Esophagus muscularis mucosa (tissue), 4 donors: ENCODE measurements at places on chromosomes 2 and 18. TPM values are rescaled to one million over a fixed set of nuclear protein-coding genes. Genes with fewer than 3 reads are reported as not detected.

DNA sequence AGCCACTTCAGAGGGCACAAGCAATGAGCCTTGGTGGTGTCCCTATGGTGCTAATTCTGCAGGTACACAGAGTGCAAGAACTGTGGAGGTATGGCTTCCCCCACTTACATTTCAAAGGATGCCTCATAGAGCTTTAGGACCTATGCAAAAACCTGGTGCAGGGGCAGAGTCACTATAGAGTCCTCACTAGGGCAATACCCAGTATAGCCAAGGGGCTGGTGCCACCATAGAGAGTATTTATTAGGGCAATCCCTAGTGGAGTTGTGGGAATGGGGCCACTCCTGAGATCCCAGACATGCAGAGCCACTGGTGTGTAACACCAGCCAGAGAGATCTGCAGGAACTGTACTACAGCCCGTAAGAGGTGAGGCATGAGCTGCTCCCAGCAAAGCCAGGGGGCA, 312.2 kb downstream of the SLC4A3 start:
- peak; percentile 91 for DNase-seq

- DNase-seq: no peak
Measured at GRCh38 chr2:232026910-232027309, 65.4 kb downstream of the DIS3L2 start.

- no peak for DNase-seq
Measured at GRCh38 chr2:8028036-8028435, 653.8 kb upstream of the ID2 start.

GRCh38 chr2:216665242-216665641, 30.1 kb downstream of the IGFBP5 start:
- DNase-seq: no peak

DNA sequence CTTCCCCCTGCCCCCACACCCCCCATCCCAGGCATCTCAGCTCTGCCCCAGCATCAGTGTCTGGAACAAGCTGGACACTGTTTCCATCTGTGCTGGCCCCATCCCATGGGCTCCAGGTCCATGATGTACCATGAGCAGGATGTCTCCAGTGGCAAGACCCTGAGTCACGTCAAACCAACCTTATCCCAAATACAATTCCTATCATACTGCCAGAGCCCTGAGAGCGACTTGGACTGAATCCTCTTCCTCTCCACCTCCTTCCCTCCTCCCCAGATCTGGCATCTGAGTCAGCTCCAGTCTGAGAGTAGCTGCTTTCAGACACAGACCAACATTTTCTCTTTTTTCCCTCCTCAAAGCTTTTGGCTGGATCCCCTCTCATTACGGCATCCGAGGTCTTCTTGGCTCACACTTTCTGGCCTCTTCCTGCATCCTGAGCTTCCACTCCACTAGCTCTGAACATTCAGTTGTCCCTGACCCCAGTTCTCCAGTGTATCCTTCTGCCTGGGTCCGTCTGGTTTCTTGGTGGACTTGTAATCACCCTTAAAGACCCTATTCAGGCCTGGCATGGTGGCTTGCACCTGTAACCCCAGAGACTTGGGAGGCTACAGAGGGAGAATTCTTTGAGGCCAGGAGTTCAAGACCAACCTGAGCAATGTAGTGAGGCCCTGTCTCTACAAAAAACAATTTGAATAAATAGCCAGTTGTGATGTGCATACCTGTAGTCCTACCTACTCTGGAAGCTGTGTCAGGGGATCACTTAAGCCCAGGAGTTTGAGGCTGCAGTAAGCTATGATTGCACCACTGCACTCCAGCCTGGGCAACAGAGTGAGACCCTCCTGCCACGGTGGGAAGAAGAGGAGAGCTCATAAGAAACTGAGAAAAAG, 68.3 kb downstream of the ACKR3 start:
- DNase-seq: peak; percentile 83

DNA sequence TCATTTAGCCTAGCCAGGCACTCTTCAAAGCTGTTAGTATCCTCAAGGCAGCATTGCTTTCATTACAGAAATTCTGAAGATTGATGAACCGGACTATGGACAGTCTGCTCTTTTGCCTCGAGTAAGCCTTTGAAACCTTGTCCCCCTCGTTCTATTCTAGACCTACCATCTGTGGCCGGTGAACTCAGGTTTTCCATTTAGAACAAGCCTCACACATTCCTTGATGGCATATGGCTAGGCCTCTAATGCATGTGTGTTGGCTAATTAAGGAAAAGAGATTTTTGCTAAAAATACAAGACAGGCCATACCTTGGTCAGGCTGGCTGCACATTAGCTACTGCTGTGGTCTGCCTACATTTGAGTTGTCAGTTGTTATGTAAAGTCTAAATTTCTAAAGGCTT, 111.8 kb downstream of the CERS6 start:
- DNase-seq: no peak

SGPP2 gene
- total RNA-seq: 0.83 TPM

DNA sequence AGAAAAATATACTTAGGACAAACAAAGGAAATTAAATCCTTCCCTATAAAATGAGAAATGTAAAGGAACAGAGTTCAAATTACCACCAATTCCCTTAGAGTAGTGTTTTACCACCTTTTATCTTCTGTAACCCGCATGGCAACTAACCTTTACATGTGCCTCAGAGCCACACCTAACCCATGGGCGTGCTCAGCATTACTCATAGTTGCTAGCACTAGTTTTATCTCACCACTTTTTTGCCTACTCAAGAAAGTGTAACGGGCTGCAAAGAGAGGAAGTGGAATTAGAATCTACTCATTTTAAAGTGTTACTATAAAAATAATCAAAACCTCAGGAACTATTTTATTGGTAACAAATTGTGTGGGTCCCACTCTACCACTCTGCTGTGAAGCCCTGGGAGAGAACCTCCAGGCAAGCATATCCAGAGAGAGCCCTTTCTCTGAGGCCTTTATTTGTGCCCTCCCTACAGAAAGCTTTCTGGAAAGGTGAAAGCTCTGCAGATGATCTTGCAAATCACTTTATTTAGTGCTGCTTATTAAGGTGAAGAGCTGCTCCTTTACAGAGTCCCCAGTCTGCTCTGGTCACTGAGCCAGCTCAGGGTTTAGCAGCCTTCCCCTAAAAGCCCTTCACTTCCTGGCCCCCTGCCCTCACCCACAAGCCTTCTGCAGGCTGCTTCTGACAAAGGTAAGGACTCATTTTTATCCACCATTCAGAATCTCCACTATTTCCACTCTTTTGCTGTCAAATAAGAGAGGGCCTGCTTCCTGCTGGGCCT, 98.8 kb downstream of the TRABD2A start:
- no peak for DNase-seq

VIT gene
- 17.0 TPM for total RNA-seq
